ENCODE measurements at places on chromosomes 12 and 14.

DNA sequence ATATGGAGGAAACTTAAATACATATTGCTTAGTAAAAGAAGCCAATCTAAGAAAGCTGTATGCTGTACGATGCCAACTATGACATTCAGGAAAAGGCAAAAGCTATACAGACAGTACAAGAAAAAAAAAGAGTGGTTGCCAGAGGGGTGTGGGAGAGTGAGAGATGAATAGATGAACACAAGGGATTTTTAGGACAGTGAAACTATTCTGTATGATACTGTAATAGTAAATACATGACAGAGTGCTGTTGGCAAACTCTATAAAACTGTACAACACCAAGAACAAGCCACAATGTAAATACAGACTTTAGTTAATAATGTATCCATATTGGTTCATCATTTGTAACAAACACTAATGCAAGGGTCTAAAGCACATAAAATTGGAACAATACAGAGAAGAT lies 10.9 kb upstream of the MIPOL1 start:
- DNase-seq, result no peak

- peak; percentile 58 for DNase-seq
Observed at GRCh38 chr12:94941440-94941862, 62.0 kb downstream of the NDUFA12 start.

DNA sequence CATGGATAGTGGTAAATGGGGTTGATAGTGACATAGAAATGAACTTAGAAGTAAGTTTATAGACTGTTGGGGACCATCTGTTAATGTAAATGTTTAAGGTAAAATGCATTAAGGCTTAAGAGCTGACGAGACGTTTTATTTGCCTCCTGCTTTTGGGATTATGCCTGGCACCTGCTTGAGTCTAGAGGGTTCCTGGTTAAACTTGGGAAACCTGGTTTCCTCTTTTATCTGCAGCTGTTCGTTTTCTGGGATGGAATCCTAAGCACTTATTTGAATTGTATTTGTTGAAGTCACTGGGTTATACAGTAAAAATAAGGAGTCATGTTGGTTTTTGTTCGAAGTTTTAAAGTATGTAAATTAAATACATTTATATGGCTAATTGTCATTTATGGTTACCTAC lies 914.7 kb downstream of the NRXN3 start:
- DNase-seq, result no peak

GRCh38 chr12:72982356-72982755 lies 710.2 kb downstream of the TRHDE start:
- no peak for DNase-seq

- no peak for DNase-seq
Observed at GRCh38 chr12:106044773-106045172, 94.0 kb downstream of the NUAK1 start.

DNA sequence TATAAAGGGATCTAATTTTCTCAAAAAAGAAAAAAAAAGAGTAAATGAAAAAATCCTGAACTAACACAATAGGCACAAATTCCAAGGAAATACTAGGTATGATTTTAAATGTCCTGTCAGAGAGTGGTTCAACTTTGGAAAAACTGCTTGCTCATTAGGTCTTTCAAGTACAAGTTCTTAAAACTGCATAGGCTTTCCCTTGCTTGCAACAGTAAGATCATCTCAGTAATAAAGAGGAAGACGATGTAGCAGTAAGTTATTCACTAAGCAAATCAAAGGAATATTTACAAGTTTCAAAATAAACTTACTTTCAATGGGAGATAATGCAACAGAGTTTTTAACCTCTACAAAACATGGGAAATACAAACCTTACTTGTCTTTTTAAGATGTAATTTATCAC lies 21.6 kb downstream of the CORO1C start:
- no peak for DNase-seq

- no peak for DNase-seq
Observed at GRCh38 chr14:55789406-55789805, 209.4 kb downstream of the KTN1 start.

DNA sequence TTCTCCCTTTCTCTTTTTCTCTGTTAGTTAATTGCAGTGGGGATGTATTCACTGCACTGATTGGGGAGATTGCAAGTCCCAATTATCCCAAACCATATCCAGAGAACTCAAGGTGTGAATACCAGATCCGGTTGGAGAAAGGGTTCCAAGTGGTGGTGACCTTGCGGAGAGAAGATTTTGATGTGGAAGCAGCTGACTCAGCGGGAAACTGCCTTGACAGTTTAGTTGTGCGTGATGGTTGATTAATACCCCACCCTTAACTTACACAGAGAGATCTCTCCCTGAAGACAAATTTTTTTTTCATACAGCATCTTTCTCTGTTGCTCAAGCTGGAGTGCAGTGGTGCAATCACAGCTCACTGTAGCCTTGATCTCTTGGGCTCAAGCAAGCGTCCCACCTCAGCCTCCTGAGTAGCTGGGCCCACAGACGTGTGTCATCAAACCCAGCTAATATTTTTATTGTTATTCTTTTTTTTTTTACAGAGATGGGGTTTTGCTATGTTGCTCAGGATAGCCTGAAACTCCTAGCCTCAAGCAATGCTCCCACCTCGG lies 4.6 kb downstream of the C1S start:
- DNase-seq, result no peak

GRCh38 chr14:55539975-55540374 lies 40.0 kb upstream of the KTN1 start:
- DNase-seq, result no peak

GRCh38 chr14:90900476-90901083 lies 84.3 kb upstream of the TTC7B start:
- DNase-seq, result no peak

GRCh38 chr12:45458854-45459807 lies 243.2 kb downstream of the ANO6 start:
- no peak for DNase-seq

DNA sequence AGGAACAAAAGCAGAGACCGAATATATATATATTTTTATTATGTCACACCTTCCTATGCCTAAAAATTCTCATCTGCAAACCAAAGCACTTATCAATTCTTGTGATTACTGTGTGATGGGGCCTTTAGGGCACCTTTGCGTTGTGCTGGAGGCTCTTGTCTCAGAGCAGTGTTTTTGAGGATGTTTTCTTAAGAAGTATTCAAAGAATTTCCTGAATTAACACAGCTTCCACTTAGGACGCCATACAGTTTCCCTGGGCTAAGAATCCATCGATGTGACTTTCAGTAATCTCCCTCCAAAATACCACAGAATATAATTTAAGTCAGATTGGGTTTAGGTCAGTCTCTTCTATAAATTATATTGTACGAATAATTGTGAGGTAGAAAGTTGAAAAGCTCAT lies 22.0 kb upstream of the HIF1A start:
- no peak for DNase-seq

- DNase-seq, result no peak
Observed at GRCh38 chr12:7859552-7859951, 13.2 kb downstream of the SLC2A14 start.

- DNase-seq, result no peak
Observed at GRCh38 chr14:20632831-20633691, 8.4 kb downstream of the OR6S1 start.

DNA sequence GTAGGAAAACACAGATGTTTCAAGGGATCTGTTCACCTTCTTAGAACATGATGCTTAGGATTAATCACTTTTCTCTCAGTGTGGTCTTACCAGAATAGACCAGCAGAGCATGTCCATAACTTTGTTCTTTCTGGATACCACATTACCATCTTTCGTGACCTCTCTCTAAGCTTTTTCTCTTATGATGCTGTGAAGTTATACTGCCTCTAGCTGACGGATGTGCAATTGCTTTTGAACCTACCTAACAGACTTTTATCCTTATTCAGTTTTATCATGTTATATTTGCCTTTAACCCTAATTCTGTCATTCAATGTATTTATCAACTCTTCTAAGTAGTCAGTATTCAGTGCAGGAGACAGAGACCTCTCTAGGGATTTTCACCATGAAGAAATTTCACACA lies 246.7 kb downstream of the DACT1 start:
- no peak for DNase-seq

GRCh38 chr14:69037790-69038454 lies 58.8 kb upstream of the ACTN1 start:
- DNase-seq, result no peak

- DNase-seq, result peak; percentile 49
Observed at GRCh38 chr12:104957719-104958000, 430 bp downstream of the SLC41A2 start.

DNA sequence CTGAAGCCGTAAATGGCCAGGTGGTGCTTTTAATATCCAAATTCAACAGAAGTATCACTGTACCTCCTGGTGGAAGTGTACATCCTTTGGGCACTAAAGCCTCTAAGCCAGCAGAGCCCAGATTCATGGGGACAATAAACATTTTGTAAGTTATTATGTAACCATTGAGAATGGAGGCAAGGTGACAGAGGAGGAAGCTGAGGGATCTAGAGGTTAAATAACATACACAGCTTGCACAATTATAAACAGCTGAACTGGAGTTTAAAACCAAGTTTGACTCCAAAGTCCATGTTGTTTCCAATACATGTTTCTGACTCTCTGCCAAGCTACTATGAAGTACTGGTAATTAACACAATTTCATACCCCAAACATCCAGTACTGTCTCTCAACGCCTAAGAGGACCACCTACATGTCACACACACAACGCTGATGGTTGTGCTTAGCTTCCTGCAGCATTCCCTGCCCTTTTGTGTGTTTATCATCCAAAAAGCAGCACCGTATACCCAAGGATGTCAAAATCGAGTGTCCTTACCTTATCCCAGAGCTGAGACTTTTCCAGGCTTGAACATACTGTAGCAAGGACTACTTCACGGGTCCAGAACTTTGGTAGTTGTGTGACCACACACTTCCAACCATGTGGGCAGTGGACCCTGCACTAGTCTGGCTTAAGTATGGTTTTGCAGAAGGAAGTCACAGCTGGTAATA lies 41.3 kb downstream of the EGLN3 start:
- no peak for DNase-seq

DNA sequence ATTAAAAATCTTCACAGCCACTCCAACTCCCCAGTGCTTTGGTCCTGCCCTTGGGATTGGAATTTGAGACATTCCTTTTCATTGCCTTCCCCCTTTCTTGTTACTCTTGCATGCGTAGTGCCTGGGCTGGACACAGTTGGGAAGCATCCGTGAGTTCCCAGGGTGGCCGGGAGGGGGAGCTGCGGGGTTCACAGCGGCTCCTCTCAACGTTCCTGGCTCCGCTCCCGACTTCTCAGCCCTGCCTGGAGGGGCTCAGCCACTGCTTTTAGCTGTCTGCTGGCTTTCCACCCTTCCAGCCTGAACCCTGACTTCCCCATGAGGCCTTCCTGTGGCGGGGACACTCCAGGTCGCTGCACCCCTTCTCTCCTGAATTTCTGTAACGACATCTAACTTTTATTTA lies 3.2 kb downstream of the TEX52 start:
- peak; percentile 53 for DNase-seq

- no peak for DNase-seq
Observed at GRCh38 chr12:38123566-38124246, 192.9 kb upstream of the ALG10B start.

DNA sequence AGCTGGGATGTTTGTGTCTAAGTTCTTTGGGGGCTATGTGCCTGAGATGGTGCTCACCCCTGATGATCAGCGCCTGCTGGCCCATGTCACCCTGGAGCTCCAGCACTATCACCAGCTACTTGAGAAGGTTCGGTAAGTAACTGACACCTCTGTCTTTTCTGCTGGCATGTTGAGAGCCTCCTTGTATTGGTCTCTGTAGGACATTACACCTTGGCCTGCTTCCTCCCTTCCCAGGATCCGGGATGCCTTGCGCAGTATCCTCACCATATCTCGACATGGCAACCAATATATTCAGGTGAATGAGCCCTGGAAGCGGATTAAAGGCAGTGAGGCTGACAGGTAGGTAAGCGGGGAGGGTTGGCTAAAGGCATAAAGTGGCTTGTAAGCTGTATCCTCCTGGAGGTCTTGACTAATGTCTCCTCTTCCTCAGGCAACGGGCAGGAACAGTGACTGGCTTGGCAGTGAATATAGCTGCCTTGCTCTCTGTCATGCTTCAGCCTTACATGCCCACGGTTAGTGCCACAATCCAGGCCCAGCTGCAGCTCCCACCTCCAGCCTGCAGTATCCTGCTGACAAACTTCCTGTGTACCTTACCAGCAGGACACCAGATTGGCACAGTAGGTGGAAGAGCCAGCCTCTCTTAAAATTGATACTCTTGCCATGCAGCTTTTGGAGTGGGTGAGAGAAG lies 5.5 kb downstream of the DDIT3 start:
- peak; percentile 80 for DNase-seq

DNA sequence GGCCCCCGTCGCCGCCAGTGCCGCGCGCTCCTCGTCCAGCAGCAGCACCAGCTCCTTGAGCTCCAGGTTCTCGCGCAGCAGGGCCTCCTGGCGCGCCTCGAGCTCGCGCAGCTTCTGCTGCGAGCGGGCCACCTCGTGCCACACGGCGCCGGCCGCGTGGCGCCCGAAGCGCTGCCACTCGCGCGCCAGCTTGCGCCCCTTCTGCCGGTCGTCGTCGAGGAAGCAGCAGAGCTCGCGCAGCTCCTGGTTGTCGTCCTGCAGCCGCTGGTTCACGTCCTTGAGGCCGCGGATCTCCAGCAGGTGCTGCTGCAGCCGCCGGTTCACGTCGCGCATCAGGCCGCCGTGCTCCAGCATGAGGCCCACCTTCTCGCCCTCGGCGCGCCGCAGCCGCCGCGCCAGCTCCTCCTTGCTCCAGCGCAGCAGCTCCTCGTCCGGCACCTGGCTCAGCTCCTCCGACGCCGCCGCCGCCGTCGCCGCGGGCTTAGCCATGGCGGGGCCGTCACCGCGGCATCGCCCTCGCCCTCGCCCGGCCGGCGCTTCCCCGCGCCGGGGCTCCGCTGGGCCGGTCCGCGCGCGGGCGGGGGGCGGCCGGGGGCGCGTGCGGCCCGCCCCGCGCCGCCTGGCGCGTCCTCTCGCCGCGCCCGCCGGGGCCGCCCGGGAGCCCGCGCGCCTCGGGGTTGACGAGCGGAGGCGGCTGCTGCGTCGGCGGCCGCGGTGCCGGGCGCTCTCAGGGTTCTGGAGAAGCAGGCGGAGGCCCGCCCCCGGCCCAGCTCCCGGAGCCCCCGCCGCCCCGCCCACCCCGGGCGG lies at the start of gene CCDC85C:
Gene CCDC85C, minus strand, starts transcription at position 737 of the 807 bp plus-strand sequence. Its CDS starts 248 bp downstream, at position 489.
- DNase-seq, result peak; percentile 52

- no peak for DNase-seq
Observed at GRCh38 chr14:52333823-52334657, 19.9 kb downstream of the PTGER2 start.
